Naive thymus-derived CD4-positive, alpha-beta T cell (primary cell): ENCODE measurements at places on chromosomes 3 and 15. TPM values are rescaled to one million over a fixed set of nuclear protein-coding genes. Genes with fewer than 3 reads are reported as not detected.

GRCh38 chr3:82494977-82495489 is 733.6 kb upstream of the GBE1 start:
- no peak for DNase-seq
- no peaks in the 10 kb centered on the region for H3K4me1 ChIP-seq
- no peak overlapping the region for H3K27ac ChIP-seq

PLA2G4D gene
- not detected for total RNA-seq

DNA sequence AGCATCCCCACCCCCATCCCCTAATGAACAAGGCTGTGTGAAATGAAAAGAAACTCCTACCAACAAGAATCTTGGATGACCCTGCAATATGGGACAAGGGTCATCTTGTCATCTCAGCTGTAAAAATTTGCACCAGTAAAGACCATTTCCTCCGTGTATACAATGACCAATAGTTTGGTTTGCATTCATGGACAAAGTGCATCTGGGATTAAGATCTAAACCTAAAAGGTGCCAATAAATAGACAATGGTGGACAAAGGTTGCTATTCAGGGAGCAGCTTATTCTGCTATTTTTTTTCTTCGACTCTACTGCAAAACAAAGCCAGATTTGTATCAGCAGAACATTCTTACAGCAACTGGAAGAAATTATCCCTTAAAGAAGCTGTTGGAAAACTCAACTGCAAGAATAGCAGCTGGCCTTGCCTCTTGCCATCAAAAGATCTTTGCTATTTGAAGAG is 8.0 kb downstream of the MGLL start:
- no peak for DNase-seq
- no peaks in the 10 kb centered on the region for H3K4me1 ChIP-seq
- no peak overlapping the region for H3K4me3 ChIP-seq
- no peaks in the 10 kb centered on the region for H3K27me3 ChIP-seq

KIF15 gene
- total RNA-seq, result 0.30 TPM

DNA sequence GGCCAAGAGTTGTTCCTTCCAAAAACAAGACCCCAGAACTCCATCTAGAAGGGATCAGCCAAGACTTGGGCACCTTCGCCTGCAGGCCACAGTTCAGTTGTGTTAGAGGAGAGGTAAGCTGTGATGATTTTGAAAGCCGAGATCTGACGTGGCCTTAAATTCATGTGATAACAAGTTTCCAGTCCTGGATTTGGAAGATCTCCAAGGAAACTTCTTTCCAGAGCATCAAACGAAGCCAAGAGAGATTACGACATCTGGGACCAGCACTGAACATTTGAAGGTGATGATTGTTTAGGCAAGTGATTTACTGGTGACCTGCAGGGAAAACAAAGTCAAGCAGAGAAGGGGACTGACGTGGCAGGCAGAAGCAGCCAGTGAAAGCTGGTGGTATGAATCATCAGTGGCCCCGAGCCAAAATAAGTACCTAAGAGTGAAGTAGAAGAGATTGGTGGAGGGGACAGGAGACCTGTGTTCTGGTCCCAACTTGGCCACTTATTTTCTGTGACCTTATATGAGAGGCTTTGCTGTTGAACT is 339.0 kb upstream of the PROK2 start:
- H3K27me3 ChIP-seq, result no peaks in the 10 kb centered on the region
- no peaks in the 10 kb centered on the region for H3K4me1 ChIP-seq
- no peak overlapping the region for H3K4me3 ChIP-seq
- no peak overlapping the region for H3K27ac ChIP-seq
- H3K36me3 ChIP-seq, result no peaks in the 10 kb centered on the region

CD200 gene
- total RNA-seq, result 8.8 and 9.1 TPM in 2 replicates

FAM107A gene
- not detected for total RNA-seq

CCDC39 gene
- total RNA-seq, result not detected

DNA sequence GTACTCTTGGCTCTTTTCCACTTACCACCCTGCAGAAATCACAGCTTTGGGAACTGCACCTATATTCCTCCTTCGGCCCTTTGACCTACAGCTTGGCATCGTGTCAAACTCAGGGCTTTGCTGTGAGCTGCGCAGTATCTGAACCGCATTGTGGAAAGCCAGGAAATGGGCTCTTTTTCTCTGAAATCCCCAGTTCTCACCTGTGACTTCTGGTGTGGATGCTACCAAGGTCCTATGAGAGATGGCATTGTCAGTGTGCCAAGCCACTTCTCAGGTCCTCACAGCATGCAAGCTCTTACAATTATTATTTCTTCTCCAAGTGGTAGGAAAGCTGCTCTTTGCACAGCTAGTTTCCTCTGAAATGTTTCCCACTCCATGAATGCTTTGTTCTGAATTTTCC is 450.6 kb upstream of the TBL1XR1 start:
- peak overlapping the region; percentile 14 for H3K4me3 ChIP-seq
- no peak for DNase-seq
- H3K27me3 ChIP-seq, result no peaks in the 10 kb centered on the region

DNA sequence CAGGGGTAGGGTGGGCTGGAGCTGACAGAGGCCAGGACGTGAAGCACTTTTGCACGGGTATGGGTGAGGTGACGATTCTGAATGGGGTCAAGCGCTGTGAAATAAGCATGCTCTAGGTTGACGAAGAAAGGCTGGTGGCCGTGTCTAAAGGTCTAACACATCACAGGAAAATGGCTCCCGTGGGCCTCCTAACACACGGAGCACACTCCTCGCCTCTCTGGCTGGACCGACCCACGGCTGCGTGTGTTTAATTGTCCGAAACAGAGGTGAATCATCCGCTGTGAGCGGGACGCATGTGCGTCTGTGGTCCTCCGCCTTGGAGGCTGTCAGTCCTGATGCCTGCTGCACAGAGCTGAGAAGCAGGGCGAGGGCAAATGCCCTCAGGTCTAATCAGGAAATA is 130.6 kb downstream of the NSMCE3 start:
- no peak overlapping the region for H3K27ac ChIP-seq
- peaks cover 11% of the 10 kb centered on the region for H3K27me3 ChIP-seq
- H3K4me3 ChIP-seq, result no peak overlapping the region

GPR149 gene
- not detected for total RNA-seq

DNA sequence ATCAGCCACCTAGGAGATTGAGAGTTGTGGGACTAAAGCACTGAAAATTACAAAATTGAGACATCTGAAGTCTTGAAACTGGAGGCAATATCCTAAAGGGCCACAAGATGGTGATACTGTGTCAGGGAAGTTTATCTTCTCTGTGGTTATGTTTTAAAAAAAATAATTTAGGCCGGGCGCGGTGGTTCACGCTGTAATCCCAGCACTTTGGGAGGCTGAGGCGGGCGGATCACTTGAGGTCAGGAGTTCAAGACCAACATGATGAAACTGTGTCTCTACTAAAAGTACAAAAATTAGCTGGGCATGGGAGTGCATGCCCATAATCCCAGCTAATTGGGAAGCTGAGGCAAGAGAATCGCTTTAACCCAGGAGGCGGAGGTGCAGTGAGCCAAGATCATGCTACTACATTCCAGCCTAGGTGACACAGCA is 17.9 kb upstream of the NIT2 start:
- H3K36me3 ChIP-seq, result peaks cover 9% of the 10 kb centered on the region
- H3K27ac ChIP-seq, result no peak overlapping the region
- H3K4me1 ChIP-seq, result no peaks in the 10 kb centered on the region
- peak; percentile 38 for DNase-seq

GPR15 gene
- total RNA-seq, result 3.3 TPM

TMEM212 gene
- total RNA-seq, result not detected

GLDN gene
- total RNA-seq, result not detected

DNA sequence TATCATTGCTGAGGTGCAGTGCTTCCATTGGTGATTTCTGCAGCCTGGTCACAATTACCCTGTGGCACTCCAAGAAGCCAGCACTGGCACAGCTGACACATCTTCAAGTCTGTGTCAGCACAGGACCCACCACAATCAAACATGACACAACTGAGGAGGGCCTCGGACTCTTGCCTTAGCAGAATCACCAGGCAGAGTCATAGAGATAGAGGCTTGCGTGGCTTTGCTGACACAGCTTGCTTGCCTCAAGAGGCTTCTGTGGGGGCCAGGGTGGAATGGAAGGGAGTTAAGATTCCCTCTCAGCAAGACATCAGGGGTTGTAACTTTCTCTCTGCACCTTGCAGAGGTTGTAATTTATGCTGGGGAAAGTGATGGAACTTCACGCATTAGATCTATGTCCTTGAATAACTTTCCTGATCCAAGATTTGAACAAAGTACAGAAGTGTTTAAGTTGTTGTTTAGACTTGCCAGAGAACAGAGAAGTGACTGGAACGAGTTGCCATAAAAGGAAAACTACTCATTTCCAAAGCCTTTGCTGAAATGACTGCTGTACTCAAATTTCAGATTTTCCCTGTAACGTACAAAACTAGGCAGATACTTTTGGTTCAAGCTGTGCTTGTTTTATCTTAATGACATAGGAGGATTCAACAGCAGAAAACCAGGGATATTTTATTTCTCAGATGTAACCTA is 170.7 kb downstream of the DIPK2A start:
- DNase-seq, result no peak
- no peak overlapping the region for H3K27ac ChIP-seq
- H3K4me3 ChIP-seq, result no peak overlapping the region
- H3K4me1 ChIP-seq, result no peaks in the 10 kb centered on the region
- H3K36me3 ChIP-seq, result no peaks in the 10 kb centered on the region

- H3K4me1 ChIP-seq, result no peaks in the 10 kb centered on the region
- no peak overlapping the region for H3K4me3 ChIP-seq
- H3K36me3 ChIP-seq, result no peaks in the 10 kb centered on the region
- DNase-seq, result no peak
These were observed 781.8 kb downstream of the ROBO1 start for GRCh38 chr3:78985981-78986380.

GRCh38 chr15:70324001-70324974 is 226.6 kb upstream of the TLE3 start:
- no peaks in the 10 kb centered on the region for H3K4me1 ChIP-seq
- H3K27me3 ChIP-seq, result no peaks in the 10 kb centered on the region
- no peak overlapping the region for H3K27ac ChIP-seq
- DNase-seq, result no peak
- H3K4me3 ChIP-seq, result no peak overlapping the region
- no peaks in the 10 kb centered on the region for H3K36me3 ChIP-seq

COL6A5 gene
- total RNA-seq, result not detected

SUCNR1 gene
- total RNA-seq, result not detected

DNA sequence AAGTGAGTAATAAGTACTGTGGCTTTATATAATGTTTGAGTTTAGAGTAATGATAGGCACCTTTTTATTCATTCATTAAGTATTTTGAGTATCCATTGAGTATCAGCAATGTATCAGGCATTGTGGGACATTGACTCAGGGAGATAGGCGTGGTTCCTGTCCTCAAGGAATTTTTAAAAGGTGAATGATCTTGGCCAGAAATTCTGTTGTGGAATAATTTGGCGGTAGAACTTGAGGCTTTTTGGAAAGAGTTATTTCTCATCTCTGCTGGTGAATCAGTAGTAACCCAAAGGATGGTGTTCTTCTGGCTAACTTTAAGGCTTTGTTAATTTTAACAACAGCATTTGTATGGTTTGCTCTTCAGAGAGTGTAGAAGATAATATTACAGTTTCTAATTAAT is 2.0 kb downstream of the RAB7A start:
- peak overlapping the region; percentile 57 for H3K4me3 ChIP-seq
- no peaks in the 10 kb centered on the region for H3K27me3 ChIP-seq
- no peaks in the 10 kb centered on the region for H3K36me3 ChIP-seq

PYGO1 gene
- total RNA-seq, result not detected

- no peaks in the 10 kb centered on the region for H3K36me3 ChIP-seq
- DNase-seq, result no peak
- H3K4me1 ChIP-seq, result no peaks in the 10 kb centered on the region
- no peak overlapping the region for H3K4me3 ChIP-seq
- H3K27ac ChIP-seq, result no peak overlapping the region
These were observed 267.8 kb downstream of the ADAMTS17 start for GRCh38 chr15:100073982-100074381.

SPSB4 gene
- not detected for total RNA-seq
